NCI-H2171 treated with DMSO at 0.1 percent for 48 hours (cell line): ENCODE measurements at places on chromosomes 12 and 14.

- no peak for DNase-seq
Observed at GRCh38 chr14:22464422-22465142, 124.4 kb downstream of the DAD1 start.

DNA sequence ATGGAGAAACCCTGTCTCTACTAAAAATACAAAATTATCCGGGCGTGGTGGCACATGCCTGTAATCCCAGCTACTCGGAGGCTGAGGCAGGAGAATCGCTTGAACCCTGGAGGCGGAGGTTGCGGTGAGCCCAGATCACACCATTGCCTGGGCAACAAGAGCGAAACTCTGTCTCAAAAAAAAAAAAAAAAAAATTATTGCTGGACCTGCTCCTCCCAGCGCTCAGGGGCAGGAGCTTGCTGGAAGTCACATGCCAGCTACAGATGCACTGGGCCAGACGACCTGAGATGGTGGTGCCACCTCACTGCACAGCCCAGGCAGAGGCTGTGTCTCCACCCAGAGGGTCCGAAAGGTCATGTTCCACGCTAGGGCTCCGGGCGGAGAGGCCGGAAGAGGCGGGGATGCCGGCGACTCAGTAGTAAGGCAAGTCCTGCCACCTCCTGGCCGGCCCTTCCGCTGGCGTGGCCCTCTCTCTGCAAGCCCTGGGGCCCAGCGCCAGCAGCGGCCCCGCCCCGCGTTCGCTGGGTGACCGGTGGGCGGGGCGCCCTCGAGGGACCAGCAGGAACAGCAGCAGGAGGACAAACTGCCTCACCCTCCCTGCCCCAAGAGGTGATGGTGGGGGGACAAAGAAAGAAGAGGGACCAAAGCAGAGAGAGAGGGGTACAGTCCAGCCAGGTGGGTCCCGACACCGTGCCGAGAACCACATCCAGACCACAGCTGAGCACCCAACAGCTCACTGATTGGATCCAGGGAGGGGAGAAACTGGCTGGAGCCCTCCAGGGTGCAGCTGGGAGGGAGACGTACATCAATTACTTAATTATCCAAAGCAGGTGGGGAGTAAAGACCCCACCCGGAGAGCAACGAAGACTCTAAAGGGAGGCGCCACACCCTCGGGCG, 3.6 kb upstream of the RHOF start:
- peak; percentile 44 for DNase-seq

GRCh38 chr12:95997911-95998510, 1.9 kb upstream of the HAL start:
- DNase-seq, result no peak

GRCh38 chr12:46944771-46945170, 119.0 kb upstream of the SLC38A4 start:
- DNase-seq, result no peak

- DNase-seq, result peak; percentile 82
Observed at GRCh38 chr12:57214398-57214781, 2.2 kb upstream of the NXPH4 start.

GRCh38 chr12:100955139-100955538, 160.6 kb downstream of the ANO4 start:
- no peak for DNase-seq

DNA sequence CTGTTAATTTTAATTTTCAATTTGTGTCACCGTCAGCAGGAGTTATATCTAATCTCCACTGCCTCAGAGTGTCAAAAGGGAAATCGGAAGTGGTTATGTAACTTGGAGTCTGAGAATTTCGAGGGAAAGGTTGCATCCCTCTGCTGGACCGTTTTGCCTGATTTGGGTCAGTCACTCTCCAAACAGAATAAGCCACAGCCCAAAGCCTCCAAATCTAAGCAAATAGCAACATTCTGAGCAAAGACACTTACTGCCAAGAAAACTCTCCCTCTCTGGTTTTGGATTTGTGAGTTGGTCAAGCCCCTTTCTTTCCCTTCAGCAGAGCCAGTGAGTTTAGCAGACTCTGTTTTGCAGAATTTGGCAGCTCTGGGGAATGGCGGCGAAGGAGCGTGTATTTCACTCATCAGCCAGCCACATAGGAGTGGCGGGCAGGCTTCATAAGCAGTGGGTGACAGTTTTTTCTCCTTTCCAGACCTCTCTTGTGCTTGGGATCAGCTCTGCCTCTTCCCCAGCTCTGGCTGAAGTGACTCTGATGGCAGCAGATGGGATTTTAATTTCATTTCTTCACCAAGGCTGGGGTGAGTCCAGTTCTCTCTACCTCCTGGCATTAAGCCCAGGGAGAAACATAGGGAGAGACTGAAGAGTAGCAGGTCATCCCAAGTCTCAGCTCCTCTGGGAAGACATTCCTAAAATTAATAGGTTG, 218.7 kb upstream of the NOS1 start:
- DNase-seq, result no peak

- no peak for DNase-seq
Observed at GRCh38 chr14:61466249-61466904, 145.0 kb downstream of the PRKCH start.

DNA sequence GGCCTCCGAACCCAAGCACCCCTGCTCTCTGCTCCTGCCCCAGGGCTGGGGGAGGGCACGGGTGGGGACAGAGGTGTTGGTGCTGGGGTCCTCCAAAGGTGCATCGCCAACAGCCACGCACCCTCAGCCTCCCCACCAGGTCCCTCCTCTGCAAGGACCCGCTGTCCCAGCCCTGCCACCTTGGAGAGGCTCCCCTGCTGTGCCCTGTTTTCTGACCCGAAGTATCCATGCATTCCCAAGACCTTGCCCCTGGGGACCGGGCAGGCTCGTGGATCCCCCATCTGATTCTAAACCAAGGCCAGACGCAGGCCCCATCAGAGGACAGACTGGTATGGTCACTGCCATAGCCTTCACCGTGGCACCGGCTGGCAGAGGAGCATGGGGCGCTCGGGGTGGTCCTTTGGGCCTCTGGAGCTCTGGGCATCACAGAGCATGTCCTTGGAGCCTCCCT, 22.7 kb upstream of the BEGAIN start:
- no peak for DNase-seq

GRCh38 chr12:28800129-28800528, 348.9 kb upstream of the FAR2 start:
- no peak for DNase-seq

DNA sequence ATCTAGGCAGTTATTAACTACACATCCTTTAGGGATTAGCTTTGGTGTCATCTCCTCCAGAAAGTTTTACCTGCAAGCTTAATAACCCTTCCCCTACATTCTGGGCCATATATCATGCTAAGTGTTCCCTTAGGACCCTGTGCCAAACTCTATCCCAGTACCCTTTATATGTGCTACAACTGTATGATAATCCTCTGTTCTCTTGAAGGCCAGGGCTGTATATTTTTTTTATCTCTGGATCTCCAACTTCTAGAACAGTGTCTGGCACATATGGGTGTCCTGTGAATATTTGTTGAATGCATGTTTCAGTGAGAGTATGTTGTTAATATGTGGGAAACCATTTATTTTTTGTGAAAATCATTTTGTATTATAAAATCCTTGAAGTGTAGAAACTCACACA, 106.7 kb downstream of the PPM1A start:
- no peak for DNase-seq

- DNase-seq, result peak; percentile 95
Observed at GRCh38 chr14:87111741-87112140, 881.2 kb downstream of the GALC start.

DNA sequence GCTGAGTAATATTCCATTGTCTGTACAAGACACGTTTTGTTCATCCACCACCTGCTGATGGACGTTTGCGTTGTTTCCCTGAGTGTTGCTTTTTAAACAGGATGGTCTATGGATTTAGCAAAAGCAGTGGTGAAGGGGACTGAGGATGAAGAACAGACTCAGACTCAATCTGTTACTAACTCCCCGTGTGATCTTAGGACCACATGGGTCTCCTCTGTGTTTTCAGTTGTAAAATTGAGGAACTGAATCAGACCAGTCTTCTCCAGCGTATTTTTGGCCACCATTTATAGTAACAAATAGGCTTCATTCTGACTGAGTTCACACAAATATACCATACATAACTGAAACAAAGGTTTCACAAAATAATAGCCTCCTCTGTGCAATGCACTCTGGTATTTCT, 85.6 kb downstream of the FOXN3 start:
- no peak for DNase-seq

DNA sequence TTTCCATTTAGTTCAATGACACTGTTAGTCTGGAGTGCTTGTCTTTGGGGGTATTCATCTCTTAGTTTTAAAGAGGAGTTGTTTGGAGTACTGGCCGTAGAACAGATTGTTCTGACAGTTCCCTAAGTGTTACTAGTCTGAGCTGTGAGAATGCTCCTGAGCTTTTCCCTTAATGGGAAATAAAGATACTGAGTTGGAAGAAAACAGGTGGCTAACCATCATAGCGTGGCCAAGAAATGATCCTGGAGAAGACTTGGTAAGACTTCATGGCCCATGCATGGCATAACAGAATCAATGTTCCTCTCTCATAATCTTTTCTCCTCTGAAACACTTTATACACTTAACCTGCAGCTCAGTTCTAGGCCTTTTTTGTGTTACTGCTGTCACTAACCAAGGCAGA, 6.2 kb downstream of the CALM1 start:
- no peak for DNase-seq

DNA sequence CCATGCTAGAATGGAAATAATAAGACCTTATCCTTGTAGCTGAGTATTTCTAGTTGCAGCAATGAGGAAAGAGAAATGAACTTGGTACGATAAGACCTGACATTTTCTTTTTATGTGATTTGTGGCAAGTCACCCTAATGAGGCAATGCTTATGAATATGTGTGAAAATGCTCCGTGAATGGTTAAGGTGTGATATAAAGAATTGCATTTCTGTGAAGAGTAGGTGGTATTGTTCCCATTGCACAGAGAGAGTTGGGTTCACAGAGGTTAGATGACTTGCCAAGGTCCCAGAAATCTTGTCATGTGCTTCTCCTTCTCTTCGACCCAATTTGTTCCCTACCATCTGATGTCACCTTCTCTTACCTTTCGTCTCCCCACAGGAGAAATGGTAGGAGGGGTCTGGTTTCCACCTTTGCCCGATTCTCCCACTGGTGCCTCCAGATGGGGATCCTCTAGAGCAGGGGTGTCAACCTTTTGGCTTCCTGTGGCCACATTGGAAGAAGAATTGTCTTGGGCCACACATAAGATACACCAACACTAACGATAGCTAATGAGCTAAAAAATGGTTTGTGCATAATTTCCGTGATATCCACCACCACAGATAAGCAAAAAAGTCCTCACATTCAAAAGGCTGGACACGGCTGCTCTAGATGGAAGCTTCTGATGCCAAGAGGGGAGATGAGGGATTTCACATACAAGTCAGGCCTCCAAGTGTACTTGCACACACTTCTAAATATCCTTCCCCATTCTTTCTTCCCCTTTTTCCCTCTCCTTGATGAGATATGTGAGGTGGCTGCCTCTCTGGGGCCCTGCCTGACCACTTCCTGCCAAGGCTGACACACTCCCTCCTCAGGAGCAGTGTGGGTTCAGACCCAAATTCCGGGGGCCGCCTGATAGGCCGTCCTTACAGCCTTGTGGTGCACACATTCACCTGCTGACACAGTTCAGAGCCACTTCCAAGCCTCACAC, 96.1 kb downstream of the PLXNC1 start:
- no peak for DNase-seq

DNA sequence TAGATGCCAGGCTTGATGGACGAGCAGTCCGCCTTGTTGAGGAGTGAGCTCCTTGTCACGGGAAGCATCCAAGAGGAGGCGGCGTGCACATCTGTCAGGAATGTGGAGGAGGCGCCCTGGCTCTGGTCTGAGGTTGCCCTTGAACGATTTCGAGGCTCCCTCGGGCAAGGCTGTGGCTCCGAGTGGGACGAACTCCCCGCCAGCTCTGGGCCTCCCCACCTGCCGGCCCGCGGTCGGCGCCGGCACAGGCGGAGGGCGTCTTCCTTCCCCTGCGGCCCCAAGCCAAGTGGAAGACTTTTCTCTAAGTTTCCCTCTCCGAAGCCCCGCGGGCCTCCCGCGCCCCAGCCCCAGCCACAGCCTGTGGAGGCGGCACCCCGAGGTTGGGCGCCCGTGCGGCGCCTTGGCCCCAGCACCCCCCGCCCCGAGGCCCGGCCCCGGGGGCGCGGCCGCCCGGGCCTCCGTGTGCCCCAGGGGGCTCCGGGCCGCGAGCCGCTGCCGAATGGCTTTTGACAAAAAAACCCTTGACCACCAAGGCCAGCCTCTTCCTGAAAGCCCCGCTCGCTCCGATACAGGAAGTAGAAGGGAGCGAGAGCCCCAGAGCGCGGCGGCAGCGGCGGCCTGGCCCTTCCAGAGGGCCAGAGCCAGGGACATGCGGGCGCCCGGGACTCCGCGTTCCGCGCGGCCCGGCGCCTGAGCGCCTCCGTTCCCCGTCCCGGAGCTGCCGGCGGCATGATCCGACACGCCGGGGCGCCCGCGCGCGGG, at the start of gene RIN3:
RIN3 (plus strand) TSS at position 578 of the 762 bp plus-strand sequence; CDS start at position 730, 152 bp downstream.
- DNase-seq, result no peak

DNA sequence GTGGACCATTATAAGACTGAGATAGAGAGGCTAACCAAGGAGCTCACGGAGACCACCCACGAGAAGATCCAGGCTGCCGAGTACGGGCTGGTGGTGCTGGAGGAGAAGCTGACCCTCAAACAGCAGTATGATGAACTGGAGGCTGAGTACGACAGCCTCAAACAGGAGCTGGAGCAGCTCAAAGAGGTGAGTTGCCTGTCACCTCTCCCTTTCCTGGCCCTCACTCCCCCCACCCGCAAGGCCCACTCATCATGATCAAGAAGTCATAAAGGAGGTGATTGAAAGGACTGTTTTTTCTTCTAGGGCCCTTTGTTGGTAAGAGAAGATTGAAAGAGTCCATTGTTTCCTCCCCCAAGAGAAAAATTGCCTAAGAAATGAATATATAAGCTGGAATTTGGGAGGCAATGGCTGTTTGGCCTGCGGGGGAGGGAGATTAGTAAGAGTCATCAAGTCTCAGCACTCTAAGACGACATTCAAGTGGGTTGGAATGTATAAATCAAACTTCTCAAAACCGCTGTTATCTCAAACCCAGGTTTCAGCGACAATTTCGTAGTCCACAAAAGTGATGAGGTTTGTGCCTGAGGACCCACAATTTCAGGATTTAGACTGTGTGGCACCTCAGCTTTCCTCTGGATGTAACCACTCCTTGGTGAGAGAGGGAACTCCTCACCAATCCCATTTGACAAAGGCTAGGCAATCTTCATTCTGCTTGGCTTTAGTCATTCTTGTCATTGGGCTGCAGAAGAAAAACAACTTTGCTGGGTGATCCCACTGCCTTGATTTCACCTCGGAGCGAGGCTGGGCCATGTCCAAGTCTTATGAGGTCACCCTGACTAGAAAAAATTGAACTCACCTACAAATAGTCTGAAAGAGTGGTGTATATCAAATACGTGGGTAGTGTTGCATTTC, 966 bp downstream of the BICD1 start:
- DNase-seq, result peak; percentile 58

GRCh38 chr14:62144863-62145262, 382.6 kb downstream of the SNAPC1 start:
- DNase-seq, result no peak

GRCh38 chr12:107822356-107822755, 47.9 kb downstream of the ASCL4 start:
- no peak for DNase-seq

DNA sequence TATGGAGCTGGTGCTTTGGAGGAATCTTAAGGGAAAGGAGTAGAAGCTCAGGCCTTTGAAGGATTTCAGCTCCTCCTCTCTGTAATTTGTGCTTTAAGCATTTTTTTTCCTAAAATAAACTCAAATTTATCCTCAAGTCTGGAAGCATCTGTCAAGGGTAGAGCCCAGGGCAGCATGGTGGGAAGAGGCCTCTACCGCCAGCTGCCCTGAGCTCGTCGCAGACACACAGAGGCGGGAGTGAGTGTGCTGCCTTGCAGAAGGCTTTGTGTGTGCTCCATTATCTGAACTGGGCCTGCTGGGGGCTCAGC, 9.3 kb downstream of the DHRS2 start:
- no peak for DNase-seq
